Stimulated activated CD4-positive, alpha-beta T cell treated with anti-CD3 and anti-CD28 coated beads, Interleukin-1b, Interleukin-23, amount 100 ng/mL, for 1 hour (primary cell): ENCODE measurements at places on chromosomes 2 and 18.

GRCh38 chr2:230774348-230774951, 61.8 kb downstream of the CAB39 start:
- DNase-seq = no peak

GRCh38 chr2:205323929-205324328, 358.4 kb upstream of the NRP2 start:
- no peak for DNase-seq

- no peak for DNase-seq
These were observed 93.8 kb upstream of the LDAH start for GRCh38 chr2:20916604-20917286.

- DNase-seq = no peak
These were observed 123.7 kb upstream of the GLI2 start for GRCh38 chr2:120611961-120612360.

DNA sequence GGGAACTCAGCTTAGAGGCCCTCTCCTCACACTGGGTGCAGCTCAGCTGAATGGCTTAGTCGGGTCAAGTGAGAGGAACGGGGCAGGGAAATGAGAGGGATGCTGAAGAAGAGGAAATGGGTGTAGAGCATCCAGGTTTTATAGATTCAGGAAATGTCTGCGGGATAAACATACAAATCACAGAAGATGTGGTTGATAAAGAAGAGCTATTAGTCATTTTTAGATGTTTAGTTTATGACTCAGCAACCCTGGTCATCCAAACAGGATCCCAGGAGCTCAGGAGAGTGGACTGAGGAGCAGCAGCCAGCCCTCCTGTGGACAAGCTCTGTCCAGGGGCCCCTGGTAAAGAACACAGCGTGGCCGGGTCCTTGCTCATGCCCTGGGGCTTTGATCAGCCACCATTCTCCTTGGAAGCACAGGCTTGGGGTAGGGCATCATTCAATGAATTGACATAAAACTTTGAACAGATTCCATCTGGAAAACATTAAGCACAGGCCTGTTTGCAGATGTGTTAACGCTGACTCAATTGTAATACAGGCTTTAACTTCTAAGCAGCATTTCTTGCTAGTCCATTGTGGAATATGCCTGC, 83.0 kb downstream of the NPAS2 start:
- no peak for DNase-seq
